ENCODE measurements at places on chromosomes 13 and 19. TPM values are rescaled to one million over a fixed set of nuclear protein-coding genes. Genes with fewer than 3 reads are reported as not detected.
A peak's percentile ranks its signal among the peaks of the same experiment; 100 is the strongest.

STXBP2 gene
- 71.0 TPM for polyA plus RNA-seq

CCDC159 gene
- polyA plus RNA-seq, result 25.0 TPM

- no peak for DNase-seq
These were observed 10.8 kb upstream of the RPS15 start for GRCh38 chr19:1427221-1427920.

DNA sequence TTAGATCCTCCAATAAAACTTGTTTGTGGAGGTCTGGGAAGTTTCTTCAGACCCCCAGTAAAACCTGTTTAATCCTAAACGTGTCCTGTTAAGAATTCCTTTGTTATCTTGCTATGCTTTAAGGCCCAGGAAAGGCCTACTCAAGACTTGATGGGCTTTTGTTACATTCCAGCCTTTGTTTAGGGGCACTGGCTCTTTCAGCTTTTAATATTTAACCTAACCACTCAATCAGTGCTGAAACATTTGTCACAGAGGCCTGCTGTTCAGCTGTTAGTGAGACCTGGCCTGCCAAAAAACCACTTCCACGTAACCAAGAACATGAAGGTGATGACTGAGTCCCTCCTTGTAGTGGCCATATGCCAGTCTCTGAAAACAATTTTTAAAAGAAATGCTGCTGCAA is 41.7 kb downstream of the PCDH17 start:
- DNase-seq, result no peak

DNA sequence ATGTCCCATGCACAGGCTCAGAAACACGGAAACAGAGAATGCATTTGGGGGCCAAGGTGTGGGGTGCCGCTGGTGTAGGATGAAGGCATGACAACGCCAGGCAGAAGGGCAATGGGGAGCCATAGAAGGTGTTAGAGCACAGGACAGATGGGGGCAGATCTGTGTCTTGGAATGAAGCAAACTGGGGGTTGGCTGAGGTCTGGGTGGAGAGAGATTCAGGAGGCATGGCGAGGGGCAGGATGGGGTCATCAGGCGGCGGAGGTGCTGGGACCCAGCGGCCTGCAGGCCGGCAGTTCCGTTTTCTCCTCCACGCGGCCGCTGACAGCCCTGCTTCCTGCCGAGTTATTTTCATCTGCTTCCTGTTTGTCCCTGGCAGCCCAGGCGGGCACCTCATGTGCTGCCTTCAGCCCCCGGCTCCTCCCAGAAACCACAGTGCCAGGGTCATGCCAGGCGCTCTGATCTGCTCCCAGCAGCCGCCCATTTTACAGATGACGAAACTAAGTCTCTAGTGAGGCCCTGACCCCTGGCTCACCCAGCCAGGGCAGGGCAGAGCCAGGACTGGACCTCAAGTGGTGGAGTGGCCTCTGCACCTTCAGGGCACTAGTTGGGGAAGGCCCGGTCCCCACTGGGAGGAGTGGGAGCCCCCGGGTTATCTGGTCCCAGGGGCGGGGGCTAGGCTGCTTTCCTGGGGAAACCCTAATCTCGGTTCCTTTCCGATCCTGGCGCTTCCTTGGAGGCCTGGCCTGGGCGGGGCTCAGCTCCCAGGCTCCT is 2.2 kb downstream of the ARHGAP45 start:
- DNase-seq, result peak; percentile 78

DNA sequence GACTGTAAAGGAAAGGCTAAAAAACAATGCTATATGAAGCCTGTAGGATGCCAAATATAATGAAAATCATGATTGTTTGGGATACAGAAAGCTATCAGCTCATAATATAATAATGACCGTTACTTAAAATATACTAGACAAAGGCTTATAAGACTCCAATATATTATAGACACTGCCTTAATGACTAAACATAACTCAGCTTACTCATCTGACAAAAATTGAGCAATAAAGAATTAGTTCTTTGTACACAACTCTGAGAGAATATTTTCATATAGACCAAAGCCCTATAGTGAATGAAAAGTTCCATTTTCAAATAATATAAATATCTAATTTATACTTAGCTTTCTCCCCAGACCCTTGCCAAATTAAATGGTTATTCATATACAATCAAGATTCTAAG is 283.3 kb downstream of the DIAPH3 start:
- no peak for DNase-seq
